ENCODE measurements at places on chromosomes 5 and 9.

- no peak for DNase-seq
These were observed 85.0 kb downstream of the DNAH5 start for GRCh38 chr5:13859270-13860065.

- no peak for DNase-seq
These were observed 3.0 kb downstream of the GOLM1 start for GRCh38 chr9:86096386-86096785.

- no peak for DNase-seq
These were observed 266.4 kb downstream of the DENND1A start for GRCh38 chr9:123663529-123663928.

- DNase-seq, result no peak
These were observed 15.1 kb upstream of the CSNK1G3 start for GRCh38 chr5:123496892-123497291.

- DNase-seq, result no peak
These were observed 30.8 kb downstream of the IPPK start for GRCh38 chr9:92639124-92639523.

DNA sequence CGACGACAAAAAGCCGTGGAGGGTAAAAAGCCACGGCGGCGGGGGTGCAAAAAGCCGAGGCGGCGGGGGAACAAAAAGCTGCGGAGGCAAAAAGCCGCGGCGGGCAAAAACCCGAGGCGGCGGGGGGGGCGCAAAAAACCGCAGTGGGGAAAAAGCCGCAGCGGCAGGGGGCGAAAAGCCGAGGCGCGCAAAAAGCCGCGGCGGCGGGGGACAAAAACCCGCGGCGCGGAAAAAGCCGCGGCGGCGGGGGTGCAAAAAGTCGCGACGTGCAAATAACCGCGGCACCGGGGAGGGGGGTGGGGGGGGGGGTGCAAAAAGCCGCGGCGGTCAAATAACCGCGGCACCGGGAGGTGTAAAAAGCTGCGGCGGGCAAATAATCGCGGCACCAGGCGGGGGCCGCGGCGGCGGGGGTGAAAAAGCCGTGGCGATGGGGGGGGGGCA lies 511.5 kb downstream of the FOXD4L5 start:
- DNase-seq, result no peak
